A549 treated with ZK216348 at 1 μM for 4 hours (cell line): ENCODE measurements at places on chromosomes 3 and 15. TPM values are rescaled to one million over a fixed set of nuclear protein-coding genes. Genes with fewer than 3 reads are reported as not detected.

Gene REC114
- not detected in 5 replicates for total RNA-seq

Gene CMTM8
- 7.7 to 13.8 TPM (median 12.9 TPM) in 5 replicates for total RNA-seq

Gene NEK11
- 4.2 to 5.9 TPM (median 4.5 TPM) in 5 replicates for total RNA-seq

Gene OR5K2
- not detected in 5 replicates for total RNA-seq

Gene RLBP1
- total RNA-seq, result not detected in 5 replicates

Gene CHRNB4
- 0.39 to 1.8 TPM (median 0.80 TPM) in 5 replicates for total RNA-seq

Gene GCNT3
- 125 to 192 TPM (median 156 TPM) in 5 replicates for total RNA-seq

Gene AGBL1
- total RNA-seq, result not detected in 5 replicates

Gene ACP3
- total RNA-seq, result not detected in 5 replicates

Gene RMDN3
- total RNA-seq, result 19.7 to 24.4 TPM (median 23.3 TPM) in 5 replicates
